Temporal lobe (tissue), 4 donors: ENCODE measurements at places on chromosomes 6 and 20. TPM values are rescaled to one million over a fixed set of nuclear protein-coding genes. Genes with fewer than 3 reads are reported as not detected.

Gene GLP1R
- total RNA-seq: under 0.01 TPM

Gene FAM83D
- total RNA-seq: 2.0 TPM

Gene VTA1
- 90.0 TPM for total RNA-seq

Gene SNTA1
- 10.6 TPM for total RNA-seq

Gene RSPH4A
- 2.0 TPM for total RNA-seq

Gene BTNL2
- not detected for total RNA-seq

Gene NHLRC1
- total RNA-seq: 1.2 TPM

Gene SIGLEC1
- total RNA-seq: 0.25 TPM

Gene RNF182
- 32.2 TPM for total RNA-seq

Gene CST4
- not detected for total RNA-seq

Gene ABHD16B
- not detected for total RNA-seq

Gene IL20RA
- 0.25 TPM for total RNA-seq

Gene ACTL10
- total RNA-seq: 0.74 TPM

Gene DNAH8
- under 0.01 TPM for total RNA-seq

Gene SEL1L2
- total RNA-seq: under 0.01 TPM

Gene CDSN
- total RNA-seq: not detected

Gene SYNDIG1
- 16.7 TPM for total RNA-seq

Gene FAM120B
- 36.4 TPM for total RNA-seq

Gene SIRPD
- total RNA-seq: not detected

Gene HAO1
- total RNA-seq: not detected

Gene ZBP1
- not detected for total RNA-seq

Gene PLEKHG1
- total RNA-seq: 11.8 TPM

Gene MED20
- 13.3 TPM for total RNA-seq

Gene KLC4
- 18.4 TPM for total RNA-seq

Gene WFDC2
- 3.7 TPM for total RNA-seq

Gene DCDC2
- total RNA-seq: 1.7 TPM

Gene NKAIN2
- total RNA-seq: 115 TPM

Gene SYCP2L
- total RNA-seq: 7.1 TPM

Gene LAMA5
- 13.5 TPM for total RNA-seq

Gene HLA-DPA1
- 0.49 TPM for total RNA-seq

Gene STK35
- 9.8 TPM for total RNA-seq

Gene UBD
- 0.25 TPM for total RNA-seq
